Stimulated activated CD8-positive, alpha-beta memory T cell treated with anti-CD3 and anti-CD28 coated beads, Interleukin-15, amount 100 ng/mL, for 4 hours (primary cell): ENCODE measurements at places on chromosomes 6 and 20.
A peak's percentile ranks its signal among the peaks of the same experiment; 100 is the strongest.

- no peak for DNase-seq
Measured at GRCh38 chr6:167778497-167779128, 48.1 kb upstream of the AFDN start.

GRCh38 chr20:23995905-23996666 is 7.5 kb upstream of the GGTLC1 start:
- peak; percentile 22 for DNase-seq

- DNase-seq = no peak
Measured at GRCh38 chr20:1831606-1832005, 63.6 kb upstream of the SIRPA start.

GRCh38 chr20:44460795-44461141 is 14.9 kb upstream of the TTPAL start:
- no peak for DNase-seq

DNA sequence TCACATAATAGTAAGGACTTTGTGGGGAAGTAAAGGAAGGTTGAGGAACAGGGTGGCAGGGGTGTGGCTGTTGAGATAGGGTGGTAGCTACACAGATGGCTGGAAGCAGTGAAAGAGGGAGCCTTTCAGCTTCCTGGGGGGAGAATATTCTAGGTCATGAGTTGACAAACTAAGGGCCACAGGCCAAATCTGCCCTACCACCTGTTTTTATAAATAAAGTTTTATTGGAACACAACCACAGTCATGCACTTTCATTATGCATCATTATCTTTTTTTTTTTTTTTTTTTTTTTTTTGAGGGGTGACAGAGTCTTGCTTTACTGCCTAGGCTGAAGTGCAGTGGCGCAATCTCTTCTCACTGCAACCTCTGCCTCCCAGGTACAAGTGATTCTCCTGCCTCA is 243.1 kb downstream of the NFATC2 start:
- DNase-seq = no peak

GRCh38 chr20:33507461-33507860 is 17.6 kb downstream of the CBFA2T2 start:
- DNase-seq = no peak

DNA sequence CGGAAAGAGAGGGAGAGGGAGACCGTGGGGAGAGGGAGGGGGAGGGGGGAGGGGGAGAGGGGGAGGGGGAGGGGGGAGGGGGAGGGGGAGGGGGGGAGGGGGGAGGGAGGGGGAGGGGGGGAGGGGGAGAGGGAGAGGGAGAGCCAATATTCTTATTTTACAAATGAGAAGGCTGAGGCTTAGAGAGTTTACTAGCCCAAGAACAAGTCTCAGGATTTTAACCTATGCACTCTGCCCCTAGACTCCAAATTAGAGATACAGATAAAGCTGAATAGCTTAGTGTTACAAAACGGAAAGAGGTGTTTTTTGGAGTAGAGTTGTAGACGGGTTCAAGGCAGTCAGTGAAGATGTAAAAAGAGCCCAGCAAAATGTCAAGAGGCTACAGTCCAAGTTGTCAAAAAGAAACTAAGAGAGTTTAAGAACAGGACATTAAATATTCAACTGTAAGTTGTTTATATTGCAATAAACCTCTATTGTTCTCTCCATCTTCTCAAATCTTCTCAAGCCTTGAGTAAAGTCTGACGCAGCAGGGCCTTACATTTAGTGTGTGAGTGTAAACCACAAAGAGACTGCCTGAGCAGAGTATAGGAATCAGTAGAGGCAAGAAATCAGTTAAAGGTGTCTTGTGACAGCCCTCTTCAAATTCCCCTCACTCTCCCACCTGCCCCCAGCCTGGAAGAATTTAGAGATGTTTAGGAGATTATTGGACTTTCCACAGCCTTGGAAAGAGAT is 34.9 kb upstream of the AKIRIN2 start:
- no peak for DNase-seq

GRCh38 chr20:61953037-61954021 is 112.4 kb downstream of the TAF4 start:
- DNase-seq = no peak

- DNase-seq = no peak
Measured at GRCh38 chr6:111723412-111723970, 117.8 kb upstream of the TRAF3IP2 start.

- DNase-seq = peak; percentile 83
Measured at GRCh38 chr6:90458353-90459224, 128.3 kb downstream of the MAP3K7 start.

- DNase-seq = no peak
Measured at GRCh38 chr20:48683467-48684175, 144.2 kb downstream of the PREX1 start.

GRCh38 chr6:136216503-136217401 is 33.4 kb downstream of the MTFR2 start:
- no peak for DNase-seq

- no peak for DNase-seq
Measured at GRCh38 chr6:167569879-167570278, 245.0 kb downstream of the TTLL2 start.

GRCh38 chr20:54110041-54110440 is 39.6 kb upstream of the BCAS1 start:
- no peak for DNase-seq

GRCh38 chr6:11113038-11113437 is 1.5 kb upstream of the ERVFRD-1 start:
- no peak for DNase-seq

DNA sequence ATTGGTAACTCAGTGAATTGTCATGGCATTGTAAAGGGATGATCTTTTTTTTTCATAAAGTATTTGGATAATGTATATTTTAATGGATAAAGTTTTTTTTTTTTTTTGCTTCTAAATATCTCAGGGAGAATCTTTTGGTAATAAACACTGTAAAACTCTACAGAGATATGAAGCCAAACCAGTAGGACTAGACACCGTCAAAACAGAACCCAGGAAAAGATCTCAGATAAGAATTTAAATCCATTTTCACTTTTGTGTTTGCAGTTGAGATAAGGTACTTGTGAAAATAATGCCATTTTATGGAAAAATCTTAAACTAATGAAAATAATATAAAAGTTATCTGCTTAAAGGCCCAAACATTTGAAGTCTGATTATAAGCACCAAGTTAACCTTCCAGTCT is 27.0 kb downstream of the FAM83B start:
- DNase-seq = no peak

DNA sequence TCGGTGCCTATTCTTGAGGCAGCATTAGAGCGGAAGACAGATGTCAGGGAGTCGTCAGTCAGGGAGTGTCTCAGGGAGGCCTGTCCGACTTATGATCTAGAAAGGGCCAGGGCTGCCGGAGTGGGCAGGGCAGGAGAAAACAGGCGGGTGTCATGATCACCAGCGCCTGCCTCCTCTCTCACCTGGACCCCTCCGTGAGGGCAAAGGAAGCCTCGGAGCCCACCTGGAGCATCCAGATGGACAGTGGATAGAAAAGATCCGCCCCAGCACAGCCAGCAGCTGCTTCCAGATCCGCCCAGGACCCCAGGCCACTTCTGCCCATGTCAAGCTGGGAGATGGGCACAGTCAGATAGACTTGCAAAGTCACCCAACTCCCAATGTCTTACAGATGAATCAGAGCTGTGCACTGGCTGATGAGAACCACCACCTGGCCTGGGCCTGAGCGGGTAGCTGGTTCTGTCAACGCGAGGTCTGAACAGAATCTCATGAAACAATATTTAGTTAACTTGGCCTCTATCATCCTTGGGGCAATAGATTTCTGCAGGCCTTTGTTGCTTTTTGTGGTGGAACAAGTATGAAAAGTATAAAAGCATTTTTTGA is 22.2 kb downstream of the PSMG4 start:
- DNase-seq = no peak

- DNase-seq = no peak
Measured at GRCh38 chr20:56018716-56019115, 13.4 kb upstream of the CBLN4 start.

DNA sequence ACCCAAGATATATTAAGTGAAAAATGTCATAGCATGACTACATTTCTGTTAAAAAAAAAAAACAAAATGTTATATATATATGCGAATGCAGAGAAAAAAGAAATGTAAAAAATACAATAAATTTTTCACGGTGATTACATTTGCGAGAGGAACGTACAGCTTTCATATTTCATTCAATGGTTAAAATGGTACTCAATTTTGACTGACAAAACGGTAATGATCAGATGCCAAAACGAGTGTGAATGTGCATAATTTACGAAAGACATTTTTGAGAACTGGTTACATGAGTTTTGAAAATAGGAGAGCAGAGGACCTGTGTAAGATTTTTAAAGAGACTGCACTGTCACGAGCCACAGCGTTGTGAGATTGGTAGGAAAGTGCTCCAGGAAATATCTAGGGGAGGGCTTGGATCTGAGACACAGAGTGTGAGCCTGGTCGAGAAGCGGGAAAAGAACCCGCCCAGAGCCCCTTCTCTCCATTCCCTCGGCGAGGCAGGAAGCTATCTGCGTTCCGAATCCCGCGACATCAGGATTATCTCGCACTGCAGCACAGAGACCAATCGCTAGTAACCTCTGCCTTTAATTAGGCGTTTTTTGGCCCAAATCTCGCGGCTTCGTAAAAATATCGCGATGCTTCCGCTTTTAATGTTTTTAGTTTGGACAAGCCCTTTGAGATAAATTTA is 28.5 kb downstream of the TRIM27 start:
- peak; percentile 88 for DNase-seq

- no peak for DNase-seq
Measured at GRCh38 chr6:109736273-109737025, 45.4 kb downstream of the FIG4 start.

DNA sequence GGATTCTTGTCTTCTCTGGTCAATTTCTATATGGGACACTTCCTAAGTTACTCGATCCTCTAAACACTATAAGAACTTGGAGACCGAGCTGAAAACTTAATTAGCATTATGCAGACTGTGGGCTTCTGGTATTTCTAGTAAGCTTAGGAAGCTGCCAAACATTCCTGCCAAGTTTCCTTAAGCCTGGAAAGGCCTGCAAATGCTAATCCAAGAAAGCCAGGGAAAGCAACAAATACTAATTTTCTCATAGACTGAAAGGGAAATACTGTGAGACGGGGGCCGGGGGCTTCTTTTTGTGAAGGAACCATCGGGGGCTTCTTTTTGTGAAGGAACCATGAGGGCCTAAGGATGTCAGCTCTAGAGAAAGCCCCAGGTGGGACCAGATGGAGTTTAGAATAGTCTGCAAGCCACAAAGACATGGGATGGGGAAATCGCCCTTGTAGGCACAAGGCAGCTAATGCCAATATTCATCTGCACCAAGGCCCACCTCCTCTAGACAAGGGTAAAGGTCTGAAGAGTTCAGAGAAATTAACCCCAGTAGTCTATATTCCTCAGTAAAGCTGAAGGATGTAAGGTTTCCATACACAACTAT is 332.4 kb upstream of the PRDM1 start:
- no peak for DNase-seq

DNA sequence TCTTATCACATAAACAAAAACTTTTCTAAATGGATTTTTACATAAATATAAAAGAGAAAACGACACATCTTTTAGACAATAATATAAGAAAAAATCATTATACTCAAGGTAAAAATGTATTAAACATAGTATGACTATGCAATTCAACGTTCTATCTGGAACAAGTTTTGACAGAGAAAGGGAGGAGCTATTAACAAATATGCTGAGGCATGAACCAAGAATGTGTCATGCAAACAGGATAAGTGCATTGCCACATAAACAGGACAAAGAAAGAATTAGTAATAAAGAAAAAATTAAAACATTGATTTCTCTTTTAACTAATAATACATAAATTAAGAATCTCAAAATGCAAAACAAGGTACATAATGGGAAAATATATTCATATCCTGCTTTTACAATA is 1353.4 kb upstream of the GJE1 start:
- no peak for DNase-seq

- peak; percentile 16 for DNase-seq
Measured at GRCh38 chr6:170459451-170459850, 93.7 kb downstream of the PSMB1 start.

DNA sequence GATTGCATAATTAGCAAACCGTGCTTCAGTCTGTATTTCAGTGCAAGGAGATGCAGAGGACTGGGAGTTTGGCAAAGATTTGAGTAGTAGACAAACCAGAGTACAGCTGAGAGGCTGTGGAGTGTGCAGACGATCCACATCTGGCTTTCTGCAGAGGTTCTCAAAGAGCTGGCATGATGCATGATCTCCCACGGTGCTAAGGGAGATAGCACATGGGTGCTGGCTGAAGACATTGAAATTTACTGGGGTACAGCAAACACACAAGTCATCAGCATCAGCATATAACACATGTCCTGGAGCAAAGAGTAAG is 79.0 kb upstream of the FAM184A start:
- DNase-seq = no peak

GRCh38 chr6:47238456-47238995 is 71.2 kb downstream of the TNFRSF21 start:
- DNase-seq = no peak

- no peak for DNase-seq
Measured at GRCh38 chr20:1397710-1398109, 4.9 kb upstream of the FKBP1A start.

- no peak for DNase-seq
Measured at GRCh38 chr6:11346516-11346915, 114.0 kb upstream of the NEDD9 start.

GRCh38 chr6:5085648-5086293 is 630 bp downstream of the PPP1R3G start:
- no peak for DNase-seq

DNA sequence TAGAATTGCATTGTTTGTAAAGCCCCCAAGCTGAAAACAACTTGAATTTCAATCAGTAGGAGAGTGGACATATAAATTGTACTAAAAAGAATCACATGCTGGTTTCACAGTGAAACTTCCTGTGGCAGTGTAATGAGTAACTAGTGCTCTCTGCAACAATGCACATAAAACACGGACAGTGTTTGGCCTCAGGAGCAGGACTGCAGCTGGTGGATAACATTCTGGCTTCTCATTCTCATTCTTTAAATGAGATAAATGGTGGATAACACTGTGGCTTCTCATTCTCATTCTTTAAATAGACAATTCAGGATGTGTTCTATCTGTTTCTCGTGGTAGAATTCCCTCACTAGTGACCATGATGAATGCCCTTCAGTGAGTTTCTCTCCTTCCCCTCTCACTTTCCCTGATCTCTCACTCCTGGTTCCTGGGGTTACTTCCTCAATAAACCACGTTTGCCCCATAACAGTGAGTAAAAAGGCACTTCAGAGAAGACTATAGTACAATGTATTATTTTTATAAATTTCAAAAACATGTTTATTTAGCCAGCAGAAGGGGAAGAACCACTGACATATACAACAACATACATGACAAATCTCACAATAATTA is 59.9 kb downstream of the SLC22A2 start:
- DNase-seq = no peak
